Cortex of kidney (tissue), 1 donor: ENCODE measurements at places on chromosomes 11 and 22.

DNA sequence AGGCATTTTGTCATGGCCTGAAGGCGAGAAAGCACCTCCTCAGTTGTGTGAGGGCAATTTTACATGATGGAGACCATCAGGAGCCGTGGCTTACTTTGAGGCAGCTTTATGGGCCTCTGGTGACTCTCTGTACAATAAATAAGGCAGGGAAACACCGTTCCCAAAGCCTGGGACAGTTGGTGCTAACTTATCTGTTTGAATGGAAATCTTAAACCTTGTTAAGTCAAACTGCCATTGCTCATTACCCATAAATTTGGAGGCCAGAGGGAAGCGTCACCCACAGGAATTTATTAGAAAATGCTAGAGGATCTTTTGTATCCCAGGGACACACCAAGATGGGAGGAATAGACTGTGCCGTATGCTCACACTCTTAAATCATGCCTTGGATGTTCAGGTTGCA, 1156.9 kb downstream of the BRD1 start:
- no peak for DNase-seq

GRCh38 chr22:40107851-40108378, 69.8 kb upstream of the TNRC6B start:
- no peak for DNase-seq

DNA sequence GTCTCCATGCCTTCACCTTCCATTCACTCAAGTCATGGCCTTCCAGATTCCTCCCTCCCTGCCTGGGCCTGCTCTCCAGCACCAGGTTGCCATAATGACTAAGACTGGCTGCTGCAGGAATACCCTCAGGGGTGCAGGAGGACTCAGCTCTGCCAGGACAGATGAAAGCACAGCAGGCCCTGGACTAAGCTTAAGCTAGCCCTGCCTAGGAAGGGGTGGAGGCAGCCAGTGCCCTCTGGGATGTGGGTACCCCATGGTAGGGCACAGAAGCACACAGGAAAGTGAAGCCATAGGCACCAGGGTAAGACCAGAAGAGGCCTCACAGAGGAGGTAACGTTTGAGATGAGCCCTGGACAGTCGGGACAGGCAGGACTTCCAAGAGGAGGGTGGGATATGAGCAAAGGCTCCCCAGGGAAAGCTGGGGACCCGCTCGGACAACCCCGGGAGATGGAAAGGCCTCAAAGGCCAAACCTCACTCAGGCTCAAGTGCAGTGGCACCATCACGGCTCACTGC, 3.0 kb upstream of the RIN1 start:
- no peak for DNase-seq

DNA sequence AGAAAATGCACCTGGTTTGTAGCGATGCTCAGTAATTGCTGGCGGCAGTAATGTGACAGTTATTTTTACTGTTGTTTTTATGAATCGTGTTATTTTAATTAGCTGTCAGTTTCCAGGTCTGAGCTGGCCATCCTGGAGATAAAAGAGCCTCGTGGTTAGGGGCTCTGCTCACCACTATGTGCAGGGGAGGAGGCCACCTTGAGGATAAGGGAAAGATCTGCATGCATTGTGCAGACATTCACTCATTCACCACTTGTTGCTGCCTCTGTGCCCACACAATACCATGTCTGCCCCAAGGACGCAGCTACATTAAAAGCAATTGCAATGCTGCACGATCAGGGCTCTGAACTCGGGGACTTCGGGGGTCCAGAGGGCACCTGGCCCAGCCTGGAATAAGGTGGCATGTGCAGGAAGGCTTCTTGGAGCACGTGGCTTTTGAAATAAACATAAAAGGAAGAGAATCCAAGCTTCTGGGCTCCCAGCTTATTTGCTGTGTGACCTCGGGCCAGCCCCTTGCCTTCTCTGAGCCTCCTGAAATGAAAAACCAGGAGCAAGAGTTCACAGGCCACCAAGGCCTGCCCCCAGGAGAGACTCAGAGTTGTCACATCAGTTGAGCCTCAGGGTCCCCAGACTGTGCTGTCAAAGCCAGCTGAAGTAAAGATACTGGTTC, 44.7 kb upstream of the SHISAL1 start:
- DNase-seq: no peak

GRCh38 chr22:27149921-27150543, 492.6 kb downstream of the MIAT start:
- no peak for DNase-seq

DNA sequence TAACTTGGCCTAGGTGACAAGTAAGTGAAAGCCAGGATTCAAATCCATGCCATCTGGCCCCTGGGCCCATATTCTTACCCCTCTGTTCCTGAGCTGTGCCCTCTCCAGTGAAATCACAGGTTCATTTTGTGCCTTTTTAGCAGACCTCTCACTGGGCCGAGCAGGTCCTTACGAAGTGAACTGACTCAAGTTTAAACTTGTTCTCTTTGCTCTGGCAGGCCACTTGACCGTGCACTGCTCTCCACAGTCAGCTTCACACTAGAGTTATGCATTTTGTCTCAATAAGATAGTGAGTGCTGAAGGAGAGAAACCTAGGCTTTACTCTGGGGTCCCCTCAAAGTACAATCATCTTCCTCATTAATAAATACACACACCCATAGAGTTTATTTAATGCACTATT, 40.7 kb downstream of the ARFGAP3 start:
- DNase-seq: no peak

DNA sequence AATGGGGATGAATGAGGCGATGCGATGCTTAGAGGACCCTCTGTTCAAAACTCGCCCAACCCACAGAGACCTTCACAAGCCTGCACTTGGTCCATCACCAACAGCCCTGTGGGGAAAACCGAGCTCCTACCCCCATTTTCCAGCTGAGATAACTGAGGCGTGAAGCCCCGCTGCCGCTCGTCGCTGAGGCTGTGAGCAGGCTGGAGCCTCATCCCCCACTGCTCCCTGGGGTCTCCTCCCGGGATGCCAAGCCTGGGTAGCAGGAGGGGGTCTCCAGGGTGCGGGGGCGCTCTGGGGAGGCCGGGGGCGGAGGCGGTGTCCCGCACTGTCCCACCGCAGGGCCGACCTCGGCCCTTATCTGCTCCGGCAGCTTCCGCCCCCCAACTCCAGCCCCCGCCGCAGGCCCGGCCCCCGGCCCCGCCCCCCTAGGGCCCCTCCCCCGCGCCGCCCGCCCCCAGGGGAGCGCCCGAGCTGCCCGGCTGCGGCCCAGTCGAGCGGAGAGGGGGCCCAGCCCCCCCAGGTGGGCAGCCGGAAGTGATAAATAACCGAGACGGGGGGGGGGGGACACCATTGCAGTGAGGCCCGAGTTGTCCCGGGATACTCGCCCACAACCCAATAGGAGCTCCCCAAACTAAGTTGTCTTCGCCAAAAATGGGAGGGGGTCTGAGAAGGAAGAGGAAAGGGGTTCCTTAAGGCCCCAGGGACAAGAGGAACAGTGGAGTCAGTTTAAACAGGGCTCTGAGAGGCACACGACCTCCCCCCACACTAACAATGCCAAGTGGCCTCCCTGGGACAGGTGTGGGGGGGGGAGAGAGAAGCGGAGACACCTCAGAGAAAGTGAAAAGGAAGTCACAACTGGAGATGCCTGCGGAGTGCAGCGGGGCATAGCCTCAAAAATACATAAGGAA, 8.3 kb upstream of the SLC39A13 start:
- no peak for DNase-seq

DNA sequence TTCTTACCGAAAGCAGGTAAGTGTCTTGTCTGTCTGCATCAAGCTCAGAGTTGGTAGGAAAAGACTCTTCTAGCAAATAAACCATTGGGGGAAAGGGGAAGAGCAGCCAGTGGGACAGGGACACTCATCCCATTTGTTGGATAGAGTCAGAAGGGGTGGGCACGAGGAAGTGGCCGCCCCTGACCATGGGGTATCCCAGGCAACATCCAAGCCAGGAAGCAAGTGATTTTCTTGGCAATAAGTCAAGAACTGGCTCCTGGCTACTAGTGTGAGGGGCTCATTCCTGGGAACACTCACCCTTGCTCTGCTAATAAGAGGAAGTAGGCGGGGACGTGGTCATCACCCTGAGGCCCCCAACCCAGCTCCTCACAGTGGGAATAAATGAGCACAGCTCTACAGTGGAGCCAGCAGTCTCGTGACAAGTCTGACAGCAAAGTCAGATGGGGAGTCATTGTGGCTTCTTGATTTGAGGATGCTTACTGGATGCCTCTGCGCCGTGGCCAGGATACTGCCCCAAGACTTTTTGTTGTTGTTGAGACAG, 6.7 kb downstream of the SLC25A18 start:
- no peak for DNase-seq

DNA sequence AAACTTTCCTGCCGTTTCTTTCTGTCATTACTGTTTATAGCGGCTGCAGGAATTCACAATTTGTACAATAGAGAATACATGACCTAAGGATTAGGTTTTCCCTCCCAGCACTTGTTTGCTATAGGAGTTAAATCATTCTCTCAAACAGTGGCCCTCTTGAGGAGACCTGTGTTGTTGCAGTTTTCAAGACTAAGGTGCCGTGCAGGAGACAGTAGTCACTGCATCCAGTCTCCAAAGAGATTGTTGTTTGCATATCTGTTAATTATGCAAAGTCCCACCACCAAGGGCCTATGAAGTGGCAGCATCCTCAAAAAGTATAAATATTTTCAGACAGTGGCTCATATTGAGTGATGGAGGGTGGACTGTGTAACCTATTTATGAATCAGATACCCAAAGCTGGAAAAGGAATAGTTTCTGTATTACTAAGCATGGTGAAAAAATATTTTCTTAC, 2.3 kb downstream of the PRSS23 start:
- DNase-seq: no peak

DNA sequence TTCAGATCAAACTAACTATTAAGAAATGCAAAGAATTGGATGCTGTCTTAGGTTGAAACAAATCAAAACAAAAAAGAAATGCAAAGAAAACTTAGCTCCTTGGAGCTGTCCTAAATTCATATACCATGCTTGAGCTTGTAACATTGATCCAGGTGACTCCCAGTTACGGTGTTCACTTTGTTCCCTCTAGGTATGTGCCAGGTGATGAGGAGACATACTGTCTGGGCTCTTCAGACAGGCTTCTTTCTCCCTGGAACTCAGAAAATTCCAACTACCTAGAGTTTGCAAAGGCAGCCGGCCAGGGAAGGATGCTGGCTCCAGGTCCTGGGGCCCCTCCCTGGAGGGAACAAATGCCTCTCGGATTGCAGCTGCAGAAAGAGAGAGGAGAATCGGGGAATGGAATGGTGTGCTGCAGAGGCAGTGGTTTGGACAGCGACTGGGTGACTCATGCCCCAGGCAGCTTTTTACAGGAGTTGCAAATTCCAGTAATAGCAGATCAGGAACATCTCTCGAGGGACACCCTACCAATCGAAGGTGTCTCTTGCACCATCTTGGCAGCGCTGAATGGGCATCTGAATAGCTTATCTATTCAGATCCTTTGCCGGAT, 12.3 kb upstream of the ASPHD2 start:
- no peak for DNase-seq

- DNase-seq: no peak
These were observed 292.7 kb downstream of the ETS1 start for GRCh38 chr11:128294671-128295050.

- DNase-seq: no peak
These were observed 69.9 kb upstream of the WNT11 start for GRCh38 chr11:76276046-76276780.

- DNase-seq: no peak
These were observed 13.6 kb upstream of the CD3E start for GRCh38 chr11:118290923-118291322.

- DNase-seq: no peak
These were observed 129.8 kb upstream of the SERPIND1 start for GRCh38 chr22:20644071-20644642.

DNA sequence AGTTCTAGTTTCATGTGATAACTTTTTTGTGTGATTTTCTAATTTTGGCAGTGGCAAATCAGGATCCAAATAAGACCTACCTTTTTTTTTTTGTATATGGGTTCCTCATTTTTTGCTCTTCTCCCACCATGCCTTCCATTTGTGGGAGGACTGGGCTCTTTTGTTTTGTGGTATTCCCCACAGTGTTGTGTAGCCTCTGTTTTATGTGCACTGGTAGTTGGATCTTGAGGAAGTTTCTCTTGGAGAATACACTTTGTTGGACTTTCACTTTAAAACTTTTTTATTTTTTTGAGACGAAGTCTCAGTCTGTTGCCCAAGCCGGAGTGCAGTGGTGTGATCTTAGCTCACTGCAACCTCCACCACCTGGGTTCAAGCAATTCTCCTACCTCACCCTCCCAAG, 39.7 kb downstream of the PPP6R3 start:
- no peak for DNase-seq

DNA sequence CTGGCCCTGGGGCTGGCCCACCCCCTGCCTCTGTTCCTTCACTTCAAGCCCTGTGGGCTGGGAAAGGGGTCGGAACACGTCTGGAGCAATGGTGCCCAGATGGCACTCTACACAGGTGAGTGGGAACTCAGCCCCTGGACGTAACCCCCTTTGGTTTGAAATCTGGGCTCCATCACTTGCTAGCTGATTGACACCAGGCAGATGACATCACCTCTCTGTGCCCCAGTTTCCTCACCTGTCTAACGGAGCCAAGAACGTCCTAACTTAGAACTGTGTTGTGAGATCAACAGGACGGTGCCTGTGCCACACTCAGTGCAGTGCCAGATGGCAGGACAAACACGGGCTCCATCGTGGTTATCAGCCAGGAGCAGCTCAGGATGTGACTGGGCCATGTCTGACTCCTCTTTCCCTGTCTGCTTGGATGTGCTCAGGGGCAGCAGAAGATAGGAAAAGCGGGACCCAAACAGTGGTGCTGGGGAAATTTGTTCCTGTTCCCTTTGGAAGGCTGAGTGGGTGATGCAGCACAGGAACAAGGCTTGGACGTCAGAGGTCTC, 24.4 kb downstream of the NPTXR start:
- no peak for DNase-seq

DNA sequence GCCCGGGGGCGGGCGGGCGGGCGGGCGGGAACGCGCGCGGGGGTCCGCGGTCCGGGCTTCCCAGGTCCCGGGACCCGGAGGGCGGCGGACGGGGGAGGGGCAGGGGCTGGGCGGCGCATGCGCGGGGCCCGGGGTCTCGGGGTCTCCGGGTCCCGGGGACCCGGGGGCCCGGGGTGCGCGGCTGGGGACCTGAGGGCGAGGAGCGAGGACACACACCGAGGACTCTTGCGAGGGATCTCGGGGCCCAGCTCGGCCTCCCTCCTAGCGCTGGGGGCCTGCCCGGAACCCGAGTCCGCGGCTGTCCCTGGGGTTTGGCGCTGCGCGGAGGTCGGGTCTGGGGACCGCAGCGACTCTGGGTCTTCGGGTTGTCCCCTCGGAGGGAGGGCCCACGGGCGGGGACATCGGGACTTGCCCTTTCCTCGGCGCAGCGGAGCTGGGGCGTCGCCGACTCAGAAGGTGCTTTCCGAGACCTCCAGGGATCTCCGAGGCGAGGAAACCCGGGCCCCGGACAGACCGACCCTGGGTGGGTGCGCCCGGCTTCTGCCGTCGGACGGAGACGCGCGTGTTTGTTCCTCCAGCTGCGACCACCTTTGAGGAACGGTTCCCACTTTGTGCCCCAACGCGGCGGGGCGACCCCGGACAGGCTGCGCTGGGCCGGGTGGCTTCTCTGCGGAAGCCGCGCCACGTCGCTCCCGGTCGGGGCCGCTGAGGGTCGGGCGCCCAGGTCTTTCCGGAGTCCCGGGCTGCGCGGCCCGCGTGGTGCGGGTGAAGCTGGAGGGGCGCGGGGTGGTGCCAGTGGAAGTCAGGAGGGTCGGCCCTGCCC, 540 bp downstream of the PPARA start:
- DNase-seq: no peak
